EL (cell line): ENCODE measurements at places on chromosomes 4 and X.

- no peak for DNase-seq
Observed at GRCh38 chrX:126265116-126265515, 99.0 kb upstream of the DCAF12L2 start.

- DNase-seq: no peak
Observed at GRCh38 chrX:44080083-44080482, 106.9 kb upstream of the NDP start.

DNA sequence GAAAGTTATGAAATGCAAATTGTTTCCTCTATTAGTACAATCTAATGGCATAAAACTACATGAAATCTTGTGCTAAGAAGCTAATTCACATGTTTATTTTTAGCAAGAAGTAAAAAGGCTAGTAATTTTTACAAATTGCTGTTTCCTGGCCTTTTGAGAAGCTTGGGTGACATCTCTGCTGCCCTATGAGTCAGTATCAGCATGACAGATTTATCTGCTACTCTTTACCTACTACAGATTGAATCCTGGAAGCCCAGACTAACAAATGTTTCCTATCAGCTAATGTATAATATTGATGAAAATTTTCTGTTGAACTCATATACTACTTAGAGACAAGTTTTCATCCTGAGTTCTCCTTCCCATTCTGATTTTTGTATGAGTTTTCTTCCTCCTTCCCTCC is 232.4 kb downstream of the DCTD start:
- no peak for DNase-seq

GRCh38 chrX:33273535-33273934 is 62.2 kb upstream of the DMD start:
- DNase-seq: no peak

GRCh38 chr4:7029921-7030320 is 13.3 kb upstream of the TADA2B start:
- DNase-seq: no peak

DNA sequence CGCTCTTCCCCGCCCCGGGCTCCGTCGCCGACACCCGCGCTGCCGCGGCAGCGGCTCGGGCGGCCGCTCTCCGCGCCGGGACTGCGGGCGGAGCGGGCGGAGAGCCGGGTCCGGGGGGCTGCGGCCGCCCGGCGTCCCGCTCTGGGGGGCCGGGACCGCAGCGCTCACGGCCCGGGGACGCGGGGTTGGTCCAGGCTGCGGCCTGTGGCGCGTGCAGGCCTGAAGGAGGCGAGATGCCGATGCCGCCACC is 492 bp downstream of the GALNT7 start:
- no peak for DNase-seq

GRCh38 chr4:11860996-11861395 is 432.3 kb upstream of the HS3ST1 start:
- DNase-seq: no peak
